ENCODE measurements at places on chromosomes 11 and 22.
A peak's percentile ranks its signal among the peaks of the same experiment; 100 is the strongest.

DNA sequence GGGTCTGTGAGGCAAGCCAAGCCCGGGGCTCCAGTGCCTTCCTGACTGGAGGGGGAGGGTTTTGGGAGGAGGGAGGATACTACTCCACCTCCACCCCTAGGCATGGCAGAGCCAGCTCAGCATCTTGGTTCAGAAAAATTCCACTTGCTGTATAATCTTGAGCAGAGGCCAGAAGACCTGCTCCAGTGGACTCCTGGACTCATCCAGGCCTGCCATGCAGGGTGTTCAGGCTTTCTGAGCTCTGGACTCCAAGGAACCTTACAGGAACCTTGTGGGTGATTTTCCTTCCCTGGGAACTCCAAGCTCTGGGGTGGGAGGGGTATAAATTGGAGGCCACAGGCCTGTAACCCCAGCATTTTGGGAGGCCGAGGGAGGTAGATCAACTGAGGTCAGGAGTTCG lies 9.4 kb downstream of the CSDC2 start:
- DNase-seq, result no peak

GRCh38 chr22:46090036-46090591 lies 60.2 kb upstream of the PPARA start:
- DNase-seq, result no peak

GRCh38 chr11:128182844-128183243 lies 404.5 kb downstream of the ETS1 start:
- DNase-seq, result no peak

DNA sequence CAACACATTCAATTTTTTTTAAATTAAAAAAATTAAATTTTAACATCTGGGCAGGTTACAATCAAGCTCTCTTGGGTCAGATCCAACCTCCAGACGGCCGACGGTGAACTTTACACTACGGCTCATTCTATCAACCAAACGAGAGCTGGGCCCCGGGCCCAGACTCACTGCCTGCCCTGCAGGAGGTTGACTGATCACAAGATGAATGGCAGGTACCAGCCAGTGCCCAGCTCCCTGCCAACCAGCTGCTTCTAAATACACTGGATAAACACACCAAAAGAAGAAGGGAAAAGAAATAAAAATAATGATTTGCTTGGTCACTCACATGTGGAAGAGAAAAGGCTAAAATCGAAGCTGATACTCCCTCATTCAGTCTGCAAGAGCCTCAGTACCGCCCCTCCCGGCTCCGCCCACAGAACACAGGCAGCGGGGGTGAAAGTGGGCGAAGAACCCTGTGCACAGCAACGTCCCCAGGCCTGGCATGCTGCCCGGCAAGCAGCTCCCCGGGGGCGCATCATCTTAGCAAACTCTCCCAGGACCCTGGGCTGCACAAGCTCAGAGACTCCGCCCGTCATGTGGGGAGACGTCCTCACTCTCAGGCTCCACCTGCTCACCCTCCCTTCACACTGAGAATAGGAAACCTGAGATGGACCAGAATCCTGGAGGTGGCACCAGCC lies 303.4 kb downstream of the SHANK2 start:
- DNase-seq, result no peak

- DNase-seq, result no peak
Observed at GRCh38 chr22:42901790-42902508, 44.9 kb upstream of the ARFGAP3 start.

DNA sequence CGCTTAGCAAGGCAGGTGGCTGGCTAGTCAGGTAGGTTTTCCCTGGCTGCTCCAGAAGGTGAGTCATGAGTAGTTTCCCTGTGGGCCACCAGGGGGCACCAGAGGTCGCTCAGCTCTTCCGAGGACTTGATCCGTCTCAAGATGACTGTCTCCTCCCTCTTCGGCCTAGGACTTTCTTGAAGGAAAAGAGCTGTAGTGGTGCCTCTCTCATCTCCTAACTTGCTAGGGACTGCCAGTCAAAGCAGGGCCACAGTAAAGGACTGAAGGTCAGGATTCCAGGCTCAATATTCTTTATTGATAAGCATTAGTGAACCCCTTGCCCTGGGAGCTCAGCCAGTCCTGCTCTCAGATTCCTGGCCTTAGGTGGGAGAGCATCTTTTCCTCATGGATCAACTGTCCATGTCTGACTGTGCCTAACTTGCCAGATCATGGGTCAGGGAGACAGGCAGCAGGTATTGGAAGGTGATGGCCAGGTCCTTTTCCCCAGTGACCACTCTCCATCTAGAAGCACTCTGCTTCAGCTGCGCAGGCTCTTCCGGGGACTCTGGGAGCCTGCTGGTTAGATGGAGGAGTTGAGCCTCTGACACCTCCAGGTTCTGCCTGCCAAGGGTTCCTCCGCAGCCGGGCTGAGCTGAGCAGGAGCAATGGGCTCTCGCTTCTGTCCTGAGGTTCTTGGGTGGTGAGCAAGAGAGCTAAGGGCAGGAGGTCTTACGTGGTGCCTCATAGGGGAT lies 1.9 kb downstream of the POLD4 start:
- DNase-seq, result peak; percentile 75
